ENCODE measurements at places on chromosomes 1 and 21.

- no peak for DNase-seq
Measured at GRCh38 chr1:208248991-208249696, 5.0 kb upstream of the PLXNA2 start.

- DNase-seq: peak; percentile 36
Measured at GRCh38 chr21:38351176-38351959, 94.6 kb downstream of the KCNJ15 start.

- no peak for DNase-seq
Measured at GRCh38 chr1:247642742-247643141, 36.8 kb downstream of the OR13G1 start.

DNA sequence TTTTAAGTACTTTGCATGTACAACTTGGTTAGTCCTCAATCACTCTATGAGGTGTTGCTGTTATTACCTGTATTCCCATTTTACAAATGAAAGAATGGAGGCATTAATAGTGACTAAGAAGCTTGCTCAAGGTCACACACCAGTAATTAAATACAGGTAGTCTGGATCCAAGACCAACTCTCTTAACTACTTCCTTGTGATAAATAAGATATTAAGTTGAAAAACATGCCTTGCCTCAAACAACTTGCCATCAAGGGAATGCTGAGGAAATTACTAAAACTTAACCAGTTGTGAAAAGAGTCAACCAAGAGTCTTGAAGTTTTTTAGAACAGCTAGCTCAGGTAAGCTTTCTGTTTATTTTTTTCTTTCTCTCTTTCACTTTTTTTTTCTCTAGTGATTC, 21.0 kb upstream of the LAMC1 start:
- no peak for DNase-seq

GRCh38 chr1:241323514-241324195, 33.4 kb downstream of the RGS7 start:
- peak; percentile 57 for DNase-seq

GRCh38 chr21:39468559-39468958, 16.8 kb downstream of the SH3BGR start:
- no peak for DNase-seq

GRCh38 chr1:63454269-63454668, 68.8 kb downstream of the ITGB3BP start:
- DNase-seq: peak; percentile 11

DNA sequence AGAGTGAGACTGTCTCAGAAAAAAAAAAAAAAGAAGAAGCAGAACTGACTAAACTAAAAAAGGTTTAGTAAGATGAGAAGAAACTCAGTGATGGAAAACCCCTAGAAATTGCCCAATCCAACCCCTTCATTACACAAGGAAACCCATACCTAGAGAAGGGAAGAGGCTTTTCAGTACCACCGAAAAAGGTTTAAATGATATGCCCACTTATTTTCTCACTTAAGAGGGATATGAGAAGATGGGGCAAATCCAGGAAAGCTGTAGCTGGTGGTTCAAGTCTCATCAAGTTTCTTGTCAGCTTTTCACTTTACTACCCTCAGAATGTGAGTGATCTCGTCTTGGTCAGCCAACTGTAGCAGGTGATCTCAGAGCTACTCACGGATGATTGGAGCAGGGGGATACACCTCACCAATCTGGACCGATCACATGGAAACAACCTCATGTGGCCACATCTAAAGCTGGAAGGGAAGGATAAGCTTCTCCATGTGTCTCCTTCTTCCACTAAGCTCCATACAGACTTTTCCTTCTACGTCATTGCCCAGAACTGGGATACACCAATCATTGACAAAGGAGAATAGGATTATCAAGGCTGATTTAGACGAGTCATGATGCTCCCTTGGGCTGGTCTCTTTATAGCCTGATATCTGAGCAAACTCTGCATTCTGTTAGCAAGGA, 126.7 kb upstream of the POU3F1 start:
- DNase-seq: no peak

DNA sequence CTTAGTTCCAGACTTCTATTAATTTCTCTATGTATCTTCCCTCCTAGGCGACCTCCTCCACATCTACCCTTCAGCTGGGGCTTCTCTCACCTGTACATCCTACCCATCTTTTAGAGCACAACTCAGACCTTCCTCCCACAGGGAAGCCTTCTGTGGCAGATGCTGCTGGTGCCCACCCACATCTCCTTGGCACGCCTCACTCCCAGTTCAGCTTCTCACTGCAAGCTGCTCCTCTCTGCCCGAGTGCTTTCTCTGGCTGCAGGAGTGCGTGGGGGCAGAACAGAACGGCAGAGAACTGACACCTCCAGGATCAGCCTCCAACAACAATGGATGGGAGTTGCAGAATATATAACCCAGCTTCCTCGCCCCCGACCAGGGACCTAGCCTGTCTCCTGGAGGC, 36.5 kb downstream of the ZBTB18 start:
- no peak for DNase-seq
